ENCODE measurements at places on chromosomes 4 and X.

- no peak for DNase-seq
These were observed 46.0 kb upstream of the GUCY1B1 start for GRCh38 chr4:155712846-155713245.

- DNase-seq = no peak
These were observed 97.5 kb downstream of the SNCA start for GRCh38 chr4:89739311-89739988.

GRCh38 chr4:119302073-119302832 lies 19.7 kb downstream of the FABP2 start:
- DNase-seq = no peak

DNA sequence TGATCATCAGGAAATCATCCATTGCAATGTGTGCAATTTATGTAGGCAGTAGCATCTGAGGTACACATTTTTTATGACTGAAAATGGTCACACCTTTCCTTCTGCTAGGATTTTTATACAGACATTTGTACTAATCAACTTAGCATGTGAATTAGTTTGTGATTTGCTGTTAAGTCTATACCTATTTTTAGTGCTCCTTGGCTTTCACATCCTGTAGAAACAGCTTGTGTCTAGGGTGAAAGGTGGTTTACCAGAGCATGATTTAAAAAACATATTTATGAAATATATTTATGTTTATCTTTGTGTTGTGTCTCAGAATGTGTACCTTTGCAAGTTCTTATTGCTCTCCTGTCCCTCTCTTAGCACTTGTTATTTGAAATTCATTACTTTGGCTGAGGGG lies 916.0 kb downstream of the TECRL start:
- DNase-seq = no peak

- no peak for DNase-seq
These were observed 60.9 kb upstream of the ENPEP start for GRCh38 chr4:110415041-110415440.

DNA sequence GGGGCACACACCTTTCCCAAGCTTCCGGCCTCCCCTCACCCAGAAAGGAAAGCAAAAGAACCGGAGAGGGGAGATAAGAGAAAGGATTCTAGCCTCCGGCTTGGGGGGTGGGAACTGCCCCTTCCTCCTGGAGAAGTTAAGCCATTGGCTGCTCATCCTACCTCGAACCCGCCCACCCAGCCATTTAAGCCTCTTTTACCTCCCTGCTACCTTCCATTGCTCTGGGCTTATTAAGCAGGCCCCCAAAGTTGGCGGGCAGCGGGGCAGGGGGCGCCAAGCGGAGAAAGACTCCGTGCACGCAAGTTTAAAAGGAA lies 2.3 kb downstream of the MAML3 start:
- no peak for DNase-seq

GRCh38 chrX:48683411-48683982 lies at the start of gene WAS:
Gene WAS, plus strand, starts transcription at chrX:48683799. Its CDS starts 55 bp downstream, at chrX:48683854.
- no peak for DNase-seq

- no peak for DNase-seq
These were observed 63.2 kb downstream of the MGST2 start for GRCh38 chr4:139728840-139729239.

Data from vagina (tissue), 2 donors.